Karpas-422 (cell line): ENCODE measurements at places on chromosomes 13 and 19. TPM values are rescaled to one million over a fixed set of nuclear protein-coding genes. Genes with fewer than 3 reads are reported as not detected.
A peak's percentile ranks its signal among the peaks of the same experiment; 100 is the strongest.

- DNase-seq, result no peak
- no peak overlapping the region for H3K4me3 ChIP-seq
- H3K36me3 ChIP-seq, result peaks cover 20% of the 10 kb centered on the region
- H3K27ac ChIP-seq, result no peak overlapping the region
- no peaks in the 10 kb centered on the region for H3K27me3 ChIP-seq
Measured at GRCh38 chr19:40584007-40584406, 7.3 kb downstream of the SHKBP1 start.

GRCh38 chr19:10830370-10830769 lies 5.6 kb downstream of the TMED1 start:
- no peak overlapping the region for H3K27ac ChIP-seq
- no peak overlapping the region for H3K4me3 ChIP-seq
- H3K4me1 ChIP-seq, result 0 out of 2 replicates have a peak, but pooled peaks cover 2% of the 10 kb centered on the region
- no peaks in the 10 kb centered on the region for H3K27me3 ChIP-seq

- DNase-seq, result peak; percentile 54
- H3K27ac ChIP-seq, result no peak overlapping the region
- no peaks in the 10 kb centered on the region for H3K36me3 ChIP-seq
- H3K4me3 ChIP-seq, result no peak overlapping the region
- H3K27me3 ChIP-seq, result no peaks in the 10 kb centered on the region; the same call in 1 of the 2 replicates
Measured at GRCh38 chr19:56764196-56764695, 76.3 kb downstream of the PEG3 start.

DNA sequence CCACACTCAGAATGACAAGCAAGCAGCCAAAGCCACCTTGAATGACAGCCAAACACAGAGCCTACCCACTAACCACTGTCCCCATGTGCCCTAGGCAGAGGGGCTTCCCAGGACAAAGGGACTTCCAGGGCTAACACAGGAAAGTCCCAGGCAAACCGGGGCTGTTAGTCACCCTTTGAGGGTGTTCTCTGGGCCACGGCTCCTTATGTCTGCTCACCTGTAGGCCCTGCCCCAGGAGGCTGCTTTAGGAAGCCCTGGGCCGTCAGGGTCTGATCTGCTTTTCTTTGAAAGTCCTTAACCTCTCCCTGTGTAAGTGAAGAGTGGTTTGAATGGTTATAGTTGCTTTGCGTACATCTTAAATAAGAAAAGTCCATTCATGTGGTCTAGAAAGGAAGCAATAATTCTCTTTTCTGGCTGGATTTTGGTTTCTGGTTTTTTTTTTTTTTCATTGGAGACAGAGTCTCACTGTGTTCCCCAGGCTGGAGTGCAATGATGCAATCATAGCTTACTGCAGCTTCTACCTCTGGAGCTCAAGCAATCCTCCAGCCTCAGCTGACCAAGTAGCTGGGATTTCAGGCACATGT lies 161.4 kb downstream of the EFNB2 start:
- H3K27me3 ChIP-seq, result no peaks in the 10 kb centered on the region
- no peaks in the 10 kb centered on the region for H3K36me3 ChIP-seq
- no peaks in the 10 kb centered on the region for H3K4me1 ChIP-seq
- H3K4me3 ChIP-seq, result no peak overlapping the region
- no peak overlapping the region for H3K27ac ChIP-seq

GRCh38 chr19:49338691-49339300 lies 3.6 kb downstream of the CD37 start:
- no peaks in the 10 kb centered on the region for H3K27me3 ChIP-seq
- H3K36me3 ChIP-seq, result peaks cover 34% of the 10 kb centered on the region
- peak; percentile 100 for DNase-seq
- peak overlapping the region; percentile 79 for H3K4me3 ChIP-seq
- peaks cover 72% of the 10 kb centered on the region for H3K4me1 ChIP-seq

- no peak for DNase-seq
- H3K4me3 ChIP-seq, result no peak overlapping the region
- H3K27ac ChIP-seq, result no peak overlapping the region
- no peaks in the 10 kb centered on the region for H3K36me3 ChIP-seq
- no peaks in the 10 kb centered on the region for H3K27me3 ChIP-seq
Measured at GRCh38 chr19:5814123-5814851, 9.4 kb downstream of the NRTN start.

DNA sequence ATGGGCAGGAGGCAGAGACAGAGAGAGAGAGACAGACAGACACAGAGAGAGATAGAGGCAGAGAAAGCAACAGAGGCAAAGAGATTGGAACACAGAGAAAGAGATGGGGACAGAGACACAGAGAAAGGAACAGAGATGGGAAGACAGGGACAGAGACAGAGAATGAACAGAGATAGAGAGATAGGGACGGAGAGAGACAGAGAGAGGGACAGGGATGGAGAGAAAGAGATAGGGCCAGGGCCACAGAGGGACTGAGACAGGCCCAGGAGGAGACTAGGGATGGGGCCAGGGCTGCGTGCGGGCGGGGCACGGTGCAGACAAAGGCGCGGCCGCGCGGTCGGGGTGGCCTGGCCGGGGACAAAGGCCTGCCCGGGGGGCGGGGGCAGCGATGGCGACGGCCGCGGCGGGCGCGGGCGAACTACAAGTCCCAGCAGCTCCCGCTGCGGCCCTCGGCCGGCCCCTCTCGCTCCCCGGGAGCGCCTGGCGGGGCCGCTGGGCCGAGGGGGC lies at the start of gene ZNF358:
Gene ZNF358 (plus strand): TSS at position 459 of the 507 bp plus-strand sequence. CDS start 3,140 bp downstream, outside the sequence.
- DNase-seq, result no peak
- H3K4me3 ChIP-seq, result no peak within 1 kb of the TSS
- H3K27me3 ChIP-seq, result no peaks in the 10 kb centered on the region
- H3K4me1 ChIP-seq, result no peaks in the 10 kb centered on the region

GRCh38 chr19:29318581-29318980 lies 105.6 kb upstream of the UQCRFS1 start:
- no peak for DNase-seq
- H3K4me3 ChIP-seq, result no peak overlapping the region
- H3K4me1 ChIP-seq, result peaks cover 65% of the 10 kb centered on the region
- H3K27me3 ChIP-seq, result no peaks in the 10 kb centered on the region

DNA sequence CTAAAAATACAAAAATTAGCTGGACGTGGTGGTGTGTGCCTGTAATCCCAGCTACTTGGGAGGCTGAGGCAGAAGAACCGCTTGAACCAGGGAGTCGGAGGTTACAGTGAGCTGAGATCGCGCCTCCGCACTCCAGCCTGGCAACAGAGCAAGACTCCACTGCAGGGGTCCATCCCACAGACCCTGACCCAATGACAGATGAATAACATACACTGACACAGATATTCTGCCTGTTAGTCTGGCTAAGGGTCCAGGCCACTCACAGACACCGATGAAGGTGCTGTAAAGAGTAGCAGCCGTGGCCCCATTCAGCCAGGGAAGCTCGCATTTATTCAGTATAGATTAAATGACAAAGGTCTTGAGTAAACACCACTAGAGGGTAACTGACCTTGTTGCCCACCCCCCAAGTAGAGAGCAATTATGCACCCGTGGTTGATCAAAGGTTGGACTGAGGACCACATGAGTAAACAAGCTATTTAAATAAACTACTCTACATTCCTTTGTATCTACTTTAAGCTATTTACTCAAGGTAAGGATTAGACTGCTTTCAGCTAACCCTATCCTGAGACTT lies 8.5 kb upstream of the CRYL1 start:
- DNase-seq, result no peak
- H3K27ac ChIP-seq, result no peak overlapping the region
- no peaks in the 10 kb centered on the region; the same call in 1 of the 2 replicates for H3K27me3 ChIP-seq
- H3K4me3 ChIP-seq, result no peak overlapping the region

DNA sequence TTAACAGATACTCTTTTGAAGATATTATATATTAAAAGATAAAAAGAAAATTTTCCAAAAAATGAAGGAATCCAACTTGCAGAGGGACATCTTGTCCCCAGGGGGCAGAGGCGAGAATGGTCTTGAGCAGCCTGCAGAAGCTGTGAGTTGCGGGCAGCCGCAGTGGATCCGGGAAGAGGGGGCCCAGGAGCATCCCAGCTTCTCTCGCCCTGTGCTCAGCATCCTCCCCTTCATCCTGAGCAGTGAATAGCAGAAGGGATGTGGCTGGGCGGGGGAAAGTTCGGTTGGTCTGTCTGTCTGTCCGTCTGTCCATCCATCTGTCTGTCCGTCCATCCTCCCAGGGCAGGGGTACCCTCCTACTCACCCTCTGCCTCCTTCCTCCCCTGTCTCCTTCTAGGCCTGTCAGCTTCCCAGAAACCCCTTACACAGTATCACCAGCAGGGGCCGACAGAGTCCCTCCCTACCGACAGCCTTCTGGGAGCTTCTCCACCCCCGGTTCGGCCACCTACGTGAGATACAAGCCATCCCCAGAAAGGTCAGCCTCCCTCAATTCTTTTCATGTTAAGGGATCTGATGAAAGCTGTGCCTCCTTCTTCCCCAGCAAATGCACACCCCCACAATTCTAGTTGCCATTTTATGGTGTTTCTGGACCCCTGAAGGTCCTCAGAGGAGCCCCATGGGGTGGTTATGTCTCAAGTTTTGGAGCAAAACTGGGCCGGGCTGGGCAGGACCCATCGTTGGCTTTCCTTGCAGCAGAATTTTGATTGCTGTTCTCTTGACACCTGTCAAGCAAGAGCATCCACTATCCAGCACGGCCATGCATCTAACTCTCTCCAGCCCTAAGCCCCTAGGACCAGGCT lies 81.6 kb downstream of the DPF1 start:
- no peak overlapping the region for H3K27ac ChIP-seq
- H3K36me3 ChIP-seq, result peaks cover 18% of the 10 kb centered on the region
- no peaks in the 10 kb centered on the region for H3K27me3 ChIP-seq
- no peaks in the 10 kb centered on the region for H3K4me1 ChIP-seq

GRCh38 chr13:104289400-104289799 lies 1223.2 kb upstream of the SLC10A2 start:
- no peak overlapping the region for H3K27ac ChIP-seq
- no peaks in the 10 kb centered on the region for H3K27me3 ChIP-seq
- no peak overlapping the region for H3K4me3 ChIP-seq

DNA sequence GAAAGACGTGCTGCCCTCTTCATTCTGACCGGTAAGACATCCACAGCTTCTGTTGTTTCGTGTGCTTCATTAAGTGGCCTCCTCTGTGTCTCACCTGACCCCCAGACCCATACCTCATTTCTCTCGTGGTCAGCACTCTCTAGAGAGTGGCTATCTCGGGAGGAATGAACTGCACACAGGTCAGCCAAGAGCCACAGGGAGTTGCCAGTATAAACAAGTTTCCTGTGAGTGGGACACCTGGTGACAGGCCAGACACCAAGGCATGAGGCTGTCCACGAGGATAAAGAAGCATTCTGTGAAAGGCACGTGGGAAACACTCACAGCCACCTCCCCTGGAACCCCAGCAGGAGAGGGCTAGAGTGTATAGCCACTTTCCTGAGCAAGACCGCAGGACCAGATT lies 115.8 kb downstream of the NUFIP1 start:
- no peak for DNase-seq
- H3K36me3 ChIP-seq, result no peaks in the 10 kb centered on the region
- no peak overlapping the region for H3K27ac ChIP-seq
- H3K27me3 ChIP-seq, result no peaks in the 10 kb centered on the region

GRCh38 chr19:13152356-13152973 lies 2.3 kb downstream of the IER2 start:
- peak overlapping the region; percentile 73 for H3K27ac ChIP-seq
- H3K36me3 ChIP-seq, result no peaks in the 10 kb centered on the region
- H3K4me3 ChIP-seq, result peak overlapping the region; percentile 77
- H3K27me3 ChIP-seq, result no peaks in the 10 kb centered on the region
- no peak for DNase-seq

DNA sequence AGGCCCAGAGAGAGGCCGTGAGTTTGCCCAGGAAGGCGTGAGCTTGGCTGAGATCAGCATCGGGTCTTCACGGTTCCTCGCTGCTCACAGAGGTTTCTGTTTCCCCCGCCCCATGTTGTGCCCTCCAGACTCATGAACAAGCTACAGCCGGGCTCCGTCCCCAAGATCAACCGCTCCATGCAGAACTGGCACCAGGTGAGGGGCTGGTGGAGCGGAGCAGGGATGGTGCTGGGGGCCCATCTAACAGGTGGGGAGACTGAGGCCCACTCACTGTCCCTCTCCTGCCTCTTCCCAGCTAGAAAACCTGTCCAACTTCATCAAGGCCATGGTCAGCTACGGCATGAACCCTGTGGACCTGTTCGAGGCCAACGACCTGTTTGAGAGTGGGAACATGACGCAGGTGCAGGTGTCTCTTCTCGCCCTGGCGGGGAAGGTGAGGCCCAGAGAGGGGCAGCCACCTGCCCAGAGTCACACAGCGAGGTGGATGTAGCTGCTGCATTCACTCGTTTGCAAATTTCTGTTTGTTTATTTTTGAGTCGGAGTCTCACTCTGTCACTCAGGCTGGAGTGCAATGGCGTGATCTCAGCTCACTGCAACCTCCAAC lies 6.0 kb downstream of the CNN2 start:
- H3K4me3 ChIP-seq, result no peak overlapping the region
- H3K27me3 ChIP-seq, result no peaks in the 10 kb centered on the region
- no peak overlapping the region for H3K27ac ChIP-seq
- no peak for DNase-seq
- H3K4me1 ChIP-seq, result peaks cover 15% of the 10 kb centered on the region
- H3K36me3 ChIP-seq, result peaks cover 4% of the 10 kb centered on the region; the same call in 1 of the 2 replicates

- H3K4me1 ChIP-seq, result peaks cover 28% of the 10 kb centered on the region
- no peak for DNase-seq
- H3K36me3 ChIP-seq, result peaks cover 18% of the 10 kb centered on the region
- H3K27ac ChIP-seq, result no peak overlapping the region
Measured at GRCh38 chr13:45474584-45475454, 10.1 kb downstream of the COG3 start.

GRCh38 chr19:18771328-18772242 lies 19.5 kb downstream of the COMP start:
- H3K4me1 ChIP-seq, result no peaks in the 10 kb centered on the region
- H3K36me3 ChIP-seq, result no peaks in the 10 kb centered on the region
- H3K4me3 ChIP-seq, result no peak overlapping the region
- DNase-seq, result peak; percentile 72
- no peak overlapping the region for H3K27ac ChIP-seq
- no peaks in the 10 kb centered on the region for H3K27me3 ChIP-seq

- no peak for DNase-seq
- H3K4me3 ChIP-seq, result peak overlapping the region; percentile 88; the same call in 1 of the 2 replicates
- no peak overlapping the region for H3K27ac ChIP-seq
- H3K4me1 ChIP-seq, result peaks cover 21% of the 10 kb centered on the region
Measured at GRCh38 chr13:25300861-25301346, 521 bp upstream of the NUP58 start.

DNA sequence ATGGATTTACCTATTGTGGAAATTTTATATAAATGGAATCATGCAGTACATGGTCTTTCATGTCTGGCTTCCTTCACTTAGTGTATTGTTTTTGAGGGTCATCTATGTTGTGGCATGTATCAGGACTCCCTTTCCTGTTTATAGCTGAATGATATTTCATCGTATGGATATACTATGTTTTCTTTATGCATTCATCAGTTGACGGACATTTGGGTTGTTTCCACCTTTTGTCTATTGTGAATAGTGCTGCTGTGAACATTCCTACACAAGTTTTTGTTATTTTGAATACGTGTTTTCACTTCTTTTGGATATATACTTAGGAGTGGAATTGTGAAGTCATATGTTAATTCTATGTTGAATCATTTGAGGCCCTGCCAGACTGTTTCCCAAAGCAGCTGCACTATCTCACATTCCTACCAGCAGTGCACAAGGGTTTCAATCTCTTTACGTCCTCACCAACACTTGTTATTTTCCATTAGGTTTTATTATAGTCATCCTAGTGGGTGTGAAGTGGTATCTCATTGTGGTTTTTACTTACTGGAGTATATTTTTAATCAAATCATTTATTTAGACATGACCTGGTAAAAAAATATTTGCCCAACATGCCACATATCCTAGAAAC lies 262.7 kb downstream of the DLEU7 start:
- H3K4me1 ChIP-seq, result peaks cover 6% of the 10 kb centered on the region
- H3K36me3 ChIP-seq, result no peaks in the 10 kb centered on the region
- H3K27me3 ChIP-seq, result no peaks in the 10 kb centered on the region
- no peak overlapping the region for H3K27ac ChIP-seq
- H3K4me3 ChIP-seq, result no peak overlapping the region

The GET3 gene
- total RNA-seq, result 42.3 and 78.0 TPM in 2 replicates

The ZNF552 gene
- 17.7 and 20.3 TPM in 2 replicates for total RNA-seq

The C1QTNF9B gene
- total RNA-seq, result not detected in 2 replicates

The MED26 gene
- 15.0 and 23.7 TPM in 2 replicates for total RNA-seq

The ZNF578 gene
- total RNA-seq, result 0.04 TPM in 1 of 2 replicates, not detected in the other

The ZIC5 gene
- total RNA-seq, result not detected in 2 replicates

The RNF17 gene
- total RNA-seq, result not detected in 2 replicates
